ENCODE measurements at places on chromosomes 3 and 15.

GRCh38 chr3:169105561-169105960 is 558.0 kb downstream of the MECOM start:
- no peak for DNase-seq

- no peak for DNase-seq
These were observed 86.0 kb downstream of the PLXNA1 start for GRCh38 chr3:127068871-127069270.

- no peak for DNase-seq
These were observed 57.4 kb downstream of the FMN1 start for GRCh38 chr15:33137101-33137500.

- no peak for DNase-seq
These were observed 112.7 kb downstream of the NFKBIZ start for GRCh38 chr3:101962055-101962454.

DNA sequence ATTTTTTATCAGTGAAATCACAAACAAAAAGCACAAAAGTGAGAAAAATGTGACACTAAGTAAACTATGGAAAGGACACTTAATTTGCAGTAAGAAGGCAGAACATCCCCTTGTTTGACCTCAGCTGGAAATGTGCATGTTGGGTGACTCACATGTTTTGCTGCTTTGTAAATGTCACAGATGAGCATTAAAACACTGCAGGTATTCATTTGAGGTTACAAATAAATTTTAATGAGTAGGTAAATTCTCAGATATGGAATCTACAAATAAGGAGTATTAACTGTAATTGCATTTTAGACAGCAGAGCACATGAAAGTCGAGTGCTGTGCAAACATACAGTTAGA is 20.3 kb downstream of the CHMP2B start:
- DNase-seq: no peak

- DNase-seq: no peak
These were observed at the start of gene LMOD3 for GRCh38 chr3:69122403-69122802. Gene LMOD3 (minus strand): TSS chr3:69122595. CDS start chr3:69122386, 209 bp downstream.

Data from NCI-H2227 treated with DMSO at 0.1 percent for 48 hours (cell line).